ENCODE measurements at places on chromosomes 6 and 20.
A peak's percentile ranks its signal among the peaks of the same experiment; 100 is the strongest.

- no peak for DNase-seq
Measured at GRCh38 chr6:169858293-169858934, 107.0 kb downstream of the ERMARD start.

- DNase-seq: no peak
Measured at GRCh38 chr6:147903321-147903720, 394.8 kb downstream of the SAMD5 start.

DNA sequence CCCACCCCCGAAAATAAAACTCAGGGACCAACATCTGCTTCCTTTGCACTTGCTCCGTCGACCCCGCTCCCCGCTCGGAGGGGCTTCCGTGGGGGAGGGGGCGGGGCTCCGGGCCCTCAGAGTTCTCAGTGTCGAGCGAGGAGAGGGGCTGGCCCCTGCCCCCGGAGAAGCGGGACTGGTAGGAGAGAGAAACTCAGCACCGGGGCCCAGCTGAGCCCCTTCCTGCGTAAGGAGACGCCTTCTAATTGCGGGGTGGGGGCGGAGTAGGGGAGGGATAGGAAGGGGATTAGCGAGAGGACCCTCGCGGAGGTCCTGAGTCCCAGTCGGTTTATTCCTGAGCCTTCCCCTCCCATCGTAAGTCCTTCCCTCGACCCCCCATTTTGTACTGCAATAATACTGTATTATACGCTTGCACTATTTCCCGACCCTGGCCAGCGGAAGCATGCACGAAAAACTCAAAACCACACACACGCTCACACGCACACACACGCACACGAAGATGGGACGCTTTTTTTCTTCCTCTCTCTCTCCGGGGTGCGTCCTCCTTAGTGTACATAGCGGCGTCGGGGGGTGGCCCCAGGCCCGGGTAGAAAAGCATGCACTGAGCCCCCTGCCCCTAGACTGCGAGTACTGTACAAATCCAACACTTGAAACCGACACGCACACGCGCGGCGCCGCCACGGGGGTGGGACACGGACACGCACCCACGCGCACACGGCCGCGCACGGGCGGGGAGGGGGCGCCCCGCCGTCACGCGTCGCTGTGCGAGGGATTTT, 22.1 kb upstream of the SLC22A7 start:
- DNase-seq: no peak

- no peak for DNase-seq
Measured at GRCh38 chr6:137581019-137581707, 87.0 kb upstream of the OLIG3 start.

DNA sequence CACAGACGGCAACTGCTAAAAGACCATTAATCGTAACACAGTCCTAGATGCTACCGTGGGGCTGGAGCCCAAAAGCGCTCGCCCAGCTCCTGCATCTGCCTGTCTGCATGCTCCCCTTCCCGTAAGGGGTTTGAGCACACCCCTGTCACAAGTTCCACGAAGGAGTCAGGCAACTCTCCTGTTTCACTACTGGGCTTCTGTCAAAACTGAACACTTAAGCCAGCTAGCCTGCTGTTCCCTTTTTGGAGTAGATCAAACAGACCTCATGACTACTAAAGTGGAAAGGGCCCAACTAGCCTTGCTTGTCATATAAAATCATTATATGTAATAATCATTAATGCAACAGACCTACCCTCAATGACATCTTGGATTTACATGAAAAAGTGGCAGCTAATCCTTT, 61.3 kb downstream of the TRMT11 start:
- no peak for DNase-seq

GRCh38 chr6:67497749-67498148, 1137.3 kb upstream of the ADGRB3 start:
- DNase-seq: no peak

GRCh38 chr6:26216886-26217713, 129.9 kb downstream of the HFE start:
- DNase-seq: no peak

- DNase-seq: no peak
Measured at GRCh38 chr6:157339432-157339831, 16.1 kb upstream of the TMEM242 start.

GRCh38 chr6:163751032-163751525, 336.6 kb downstream of the QKI start:
- DNase-seq: no peak

GRCh38 chr6:132466952-132467351, 46.0 kb downstream of the STX7 start:
- DNase-seq: no peak

GRCh38 chr20:324177-325044, 941 bp upstream of the SOX12 start:
- peak; percentile 81 for DNase-seq

- DNase-seq: no peak
Measured at GRCh38 chr6:49548613-49549304, 1.7 kb upstream of the C6orf141 start.

DNA sequence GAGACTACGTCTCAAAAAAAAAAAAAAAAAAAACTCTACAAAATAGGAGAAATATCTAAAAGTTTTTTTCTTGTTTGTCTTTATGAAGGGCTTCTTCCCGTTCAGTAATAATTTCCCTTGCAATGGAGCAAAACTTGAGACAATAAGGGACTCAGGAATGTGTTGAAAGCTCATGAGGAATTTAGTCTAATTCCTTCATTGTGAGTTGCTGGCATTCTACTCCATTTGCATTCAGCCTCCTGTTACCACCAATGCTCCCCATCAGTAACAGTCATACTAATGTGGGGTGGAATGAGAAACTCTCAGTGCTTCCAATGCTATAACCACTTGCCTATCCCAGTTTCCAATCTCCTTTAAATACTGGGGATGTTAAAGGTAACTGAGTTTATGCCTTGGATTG, 576.7 kb upstream of the AGPAT4 start:
- DNase-seq: no peak

GRCh38 chr6:158507174-158507573, 52.7 kb upstream of the TMEM181 start:
- no peak for DNase-seq

DNA sequence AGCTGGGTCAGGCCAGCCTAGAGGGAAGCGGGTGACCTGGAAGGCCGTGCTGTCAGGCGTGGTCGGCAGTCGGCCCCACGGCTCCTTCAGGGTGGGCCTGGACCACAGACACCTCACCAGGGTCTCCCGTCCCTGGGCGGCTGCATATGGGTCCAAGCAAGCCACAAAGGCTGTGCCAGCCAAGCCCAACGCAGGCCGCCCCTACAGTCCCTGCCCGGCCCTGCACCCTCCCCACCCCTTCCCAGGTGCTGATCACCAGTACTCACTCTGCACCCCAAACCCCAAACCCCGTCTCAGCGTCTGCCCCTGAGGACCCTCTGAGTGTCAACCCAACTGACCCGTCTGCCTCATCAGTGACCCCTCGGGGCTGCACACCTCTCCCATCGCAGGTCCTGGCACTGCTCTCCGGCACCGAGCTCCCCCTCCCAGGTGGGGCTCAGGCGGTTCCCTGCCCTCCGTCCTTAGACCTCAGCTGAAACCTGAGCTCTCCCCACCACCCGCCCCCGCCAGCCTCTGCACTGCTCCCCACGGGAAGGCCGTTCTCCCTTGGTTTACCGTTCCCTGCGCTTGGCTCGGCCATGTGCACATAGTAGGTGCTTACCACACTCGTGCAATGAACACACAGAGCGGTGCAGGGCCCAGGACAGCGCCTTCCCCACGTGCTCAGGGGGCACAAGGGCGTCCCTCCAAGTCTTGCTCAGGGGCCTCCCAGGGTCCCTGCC, 1.5 kb upstream of the PPDPF start:
- no peak for DNase-seq

DNA sequence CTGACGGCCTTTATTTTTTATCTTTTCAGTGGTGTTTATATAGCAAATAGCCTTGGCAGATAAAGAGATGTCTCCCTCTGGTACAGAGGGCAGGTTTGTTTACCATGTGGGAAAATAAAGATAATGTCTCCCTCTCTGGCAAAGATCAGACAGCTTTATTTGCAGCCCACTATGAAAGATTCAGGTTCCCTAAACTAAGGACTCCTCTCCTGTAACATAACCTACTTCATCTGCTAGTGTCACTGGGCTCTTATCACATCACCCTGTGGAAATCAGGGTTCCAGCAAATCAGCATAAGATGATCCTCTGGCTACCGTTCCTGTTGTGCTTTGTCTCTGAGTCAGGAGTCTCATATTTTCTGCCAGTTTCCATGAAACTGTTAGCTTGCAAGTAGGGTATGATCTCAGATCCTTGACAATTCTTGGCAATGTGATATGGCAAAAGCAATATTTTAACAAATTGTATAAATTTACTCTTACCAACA, 3.1 kb downstream of the FBXL4 start:
- DNase-seq: no peak

DNA sequence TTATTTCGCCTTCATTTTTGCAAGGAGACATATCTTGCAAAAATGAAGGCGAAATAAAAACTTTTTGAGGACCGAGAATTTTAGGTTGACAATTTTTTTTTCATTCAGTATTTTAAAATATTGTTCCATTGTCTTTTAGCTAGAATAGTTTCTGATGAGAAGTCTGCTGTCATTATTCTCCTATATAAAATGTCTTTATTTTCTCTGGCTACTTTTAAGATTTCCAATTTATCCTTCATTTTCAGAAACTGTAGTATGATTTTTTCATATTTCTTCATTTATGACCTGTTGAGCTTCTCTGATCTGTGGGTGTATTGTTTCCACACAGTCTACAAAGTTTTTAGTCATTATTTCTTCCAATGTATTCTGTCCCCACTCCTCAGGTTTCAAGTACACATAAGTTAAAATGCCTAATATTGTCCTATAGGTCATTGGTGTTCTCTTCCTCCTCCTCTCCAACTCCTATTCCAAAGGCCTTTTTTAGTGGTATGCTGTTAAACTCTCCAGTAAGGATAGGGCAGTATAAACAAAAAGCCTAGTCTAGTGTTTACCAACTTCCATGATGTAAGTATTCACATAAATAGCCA, 15.7 kb downstream of the AHI1 start:
- peak; percentile 24 for DNase-seq

DNA sequence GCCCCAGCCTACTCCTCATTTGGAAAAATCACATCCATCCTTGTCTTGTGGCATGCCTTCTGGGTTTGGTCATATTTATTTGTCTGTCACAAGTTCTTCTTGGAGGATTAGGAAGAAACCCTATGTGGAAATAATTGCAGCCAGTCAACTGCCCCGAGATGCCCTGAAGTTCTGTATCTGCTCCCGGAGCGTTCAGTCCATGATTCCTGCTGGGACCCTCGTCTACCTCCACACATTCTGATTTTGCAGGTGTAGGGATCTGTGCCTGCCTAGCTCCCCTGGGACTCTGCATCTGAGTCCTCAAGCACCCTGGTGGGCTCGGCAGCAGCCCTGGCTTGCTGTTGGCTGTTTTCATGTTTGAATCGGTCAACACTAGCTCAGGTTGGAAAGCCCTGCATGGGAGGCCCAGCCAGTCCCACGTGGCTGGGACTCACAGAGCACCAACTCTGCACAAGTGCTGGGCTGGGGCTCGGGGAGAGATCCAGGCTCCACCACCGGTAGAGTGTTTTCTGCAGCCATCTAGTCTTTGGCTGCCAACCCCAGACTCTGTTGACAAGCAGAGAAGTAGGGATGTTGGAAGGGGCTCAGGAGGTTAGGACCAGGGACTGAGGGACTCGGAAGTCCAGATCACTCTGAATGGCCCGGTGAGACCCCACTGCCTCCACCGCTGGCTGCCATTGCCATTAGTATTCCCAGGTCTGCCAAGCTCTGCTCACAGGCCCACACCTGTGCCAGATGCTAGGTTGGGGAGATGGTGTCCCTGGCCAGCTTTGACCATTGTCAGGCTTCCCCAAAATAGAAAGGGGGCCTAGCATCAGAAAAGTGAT, 183.5 kb upstream of the CST7 start:
- DNase-seq: no peak

DNA sequence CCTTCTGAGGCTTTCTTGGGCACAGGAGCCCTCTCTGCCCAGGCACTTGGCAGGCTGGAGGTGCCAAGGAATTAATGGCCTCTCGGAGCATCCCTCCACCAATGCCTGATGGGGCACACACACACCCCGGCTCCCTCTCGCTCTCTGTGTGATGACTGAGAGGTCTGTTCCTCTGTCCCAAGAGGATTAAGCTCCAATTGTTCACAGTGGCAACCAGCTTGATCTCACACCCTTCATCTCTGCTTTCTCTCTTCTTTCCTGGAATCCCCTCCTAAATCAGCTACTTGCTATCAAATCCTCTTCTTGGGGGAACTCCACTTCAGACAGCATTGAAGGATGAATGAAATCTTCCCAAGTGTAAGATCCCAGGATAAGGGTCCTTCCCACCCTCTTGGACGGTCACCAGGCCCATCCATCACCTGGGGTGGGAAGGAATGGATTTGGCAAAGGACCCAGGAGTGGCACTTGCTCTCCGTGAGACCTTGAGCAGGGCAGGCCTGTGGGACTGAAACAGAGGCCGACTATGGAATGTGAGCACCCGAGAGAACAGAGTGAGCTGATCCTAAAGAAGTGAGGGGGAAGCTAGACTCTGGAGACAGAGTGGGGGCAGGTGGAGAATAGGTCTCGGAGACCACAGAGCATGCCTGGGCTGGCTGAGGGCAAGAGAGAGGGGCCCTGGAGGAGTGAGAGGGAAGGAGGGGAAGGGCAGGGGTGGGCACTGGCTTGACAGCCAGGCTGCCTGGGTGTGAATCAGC, 93.6 kb downstream of the GRM4 start:
- DNase-seq: no peak

DNA sequence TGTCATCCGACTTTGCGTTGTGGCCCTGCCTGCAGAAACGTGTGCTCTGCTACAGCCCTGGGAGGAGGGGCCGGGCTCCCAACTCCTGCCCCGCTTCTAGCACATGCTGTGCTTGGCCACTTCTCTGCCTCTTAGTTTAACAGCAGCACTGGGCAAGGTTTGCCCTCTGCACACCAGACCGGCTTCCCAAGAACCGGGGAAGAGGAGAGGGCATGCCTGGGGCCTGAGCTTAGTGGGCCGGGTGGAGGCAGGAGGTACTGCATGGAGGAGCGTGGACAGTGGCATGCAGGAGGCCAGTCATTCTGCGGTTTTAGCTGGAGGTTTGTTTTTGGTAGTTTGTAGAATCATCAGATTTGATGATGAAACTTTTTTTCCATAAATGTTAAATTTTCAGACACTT, 45.5 kb downstream of the CEP43 start:
- DNase-seq: no peak

DNA sequence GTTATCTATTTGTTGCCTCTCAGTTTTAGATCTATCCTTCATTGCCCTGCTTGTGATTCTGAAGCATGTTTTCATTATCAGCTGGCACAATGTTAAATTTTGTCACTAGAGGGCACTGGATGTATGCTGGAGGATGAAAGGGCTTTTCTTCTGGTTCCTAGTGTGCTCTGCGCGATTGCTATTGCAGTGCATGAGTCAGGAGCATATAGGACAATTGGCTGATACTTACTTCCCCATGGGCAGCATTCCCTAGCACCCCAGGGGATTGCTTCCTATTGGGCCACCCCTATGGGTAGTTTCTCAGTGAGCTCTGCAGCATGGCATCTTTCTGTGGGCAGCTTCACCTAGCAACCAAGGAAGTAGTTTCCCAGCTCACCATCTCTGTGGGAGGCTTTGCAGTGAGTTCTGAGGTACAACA, 280.3 kb upstream of the SYNCRIP start:
- peak; percentile 52 for DNase-seq

DNA sequence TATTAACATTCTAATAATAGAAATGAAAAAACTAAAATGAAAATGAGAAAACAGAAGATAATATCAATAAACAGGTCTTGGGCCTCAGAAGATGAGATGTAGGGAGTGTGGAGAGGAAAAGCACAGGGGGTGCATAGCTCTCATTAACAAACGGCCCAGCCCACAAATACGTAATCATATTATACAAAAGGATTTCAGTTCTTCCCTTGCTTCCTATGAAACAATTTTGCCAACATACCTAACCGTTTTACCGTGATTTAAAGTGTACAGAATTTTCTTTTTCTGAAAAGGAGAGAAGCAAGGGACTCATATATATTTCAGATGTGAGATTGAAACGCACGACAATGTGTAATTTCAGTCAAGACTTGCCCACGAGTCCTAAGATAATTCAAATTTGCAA, 136.0 kb downstream of the HFE start:
- DNase-seq: peak; percentile 58

Data from NCI-H1105 treated with DMSO at 0.1 percent for 48 hours (cell line).